CD8-positive, alpha-beta memory T cell (primary cell): ENCODE measurements at places on chromosomes 11 and 22. TPM values are rescaled to one million over a fixed set of nuclear protein-coding genes. Genes with fewer than 3 reads are reported as not detected.

DNA sequence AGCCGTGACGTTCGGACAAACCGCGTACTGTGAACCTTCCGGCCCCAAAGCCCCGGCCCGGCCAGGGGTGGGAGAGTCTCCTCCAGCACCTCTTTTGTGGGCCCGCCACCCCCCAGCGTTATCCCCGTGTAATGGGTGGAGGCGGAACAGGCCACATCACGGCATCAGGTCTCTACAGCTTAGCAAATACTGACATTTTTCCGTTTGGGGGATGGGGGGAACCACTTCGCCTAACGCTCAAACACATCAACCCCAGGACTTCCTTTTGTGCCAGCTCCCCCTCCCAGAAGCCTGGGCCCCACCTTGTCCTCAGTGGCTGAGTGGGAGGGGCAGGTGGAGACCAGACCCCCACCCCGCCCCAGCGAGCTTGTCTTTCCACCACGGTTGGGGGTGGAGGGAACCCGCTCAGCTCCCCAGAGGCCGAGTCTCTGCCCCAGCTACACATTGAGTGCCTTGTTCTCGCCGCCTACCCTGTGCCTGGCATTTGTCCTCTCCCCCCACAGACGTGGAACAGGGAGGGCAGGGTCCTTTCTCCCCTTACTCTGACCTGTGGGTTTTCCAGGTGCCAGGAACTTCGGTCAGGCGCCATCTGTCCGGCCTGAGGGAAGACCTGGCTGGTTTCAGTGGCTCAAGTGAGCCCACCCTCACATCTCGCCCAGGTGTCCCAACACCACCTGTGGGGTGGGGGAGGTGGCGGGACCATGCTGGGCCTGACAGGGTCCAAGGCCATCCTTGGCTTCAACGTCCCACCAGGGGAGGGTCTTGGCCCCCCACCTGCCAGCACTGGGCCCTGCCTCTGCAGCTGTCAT, 29.6 kb downstream of the SBF1 start:
- no peak overlapping the region for H3K4me3 ChIP-seq
- H3K36me3 ChIP-seq: peaks cover 15% of the 10 kb centered on the region
- H3K4me1 ChIP-seq: peaks cover 19% of the 10 kb centered on the region
- H3K27me3 ChIP-seq: no peaks in the 10 kb centered on the region

- H3K27ac ChIP-seq: no peak overlapping the region
- no peak overlapping the region for H3K4me3 ChIP-seq
- H3K27me3 ChIP-seq: no peaks in the 10 kb centered on the region
- DNase-seq: no peak
These were observed 19.2 kb downstream of the DHCR7 start for GRCh38 chr11:71428861-71429435.

Gene PGA4
- total RNA-seq: not detected

GRCh38 chr11:73321604-73322381, 13.7 kb downstream of the ARHGEF17 start:
- no peaks in the 10 kb centered on the region for H3K4me1 ChIP-seq
- no peak for DNase-seq
- no peaks in the 10 kb centered on the region for H3K36me3 ChIP-seq
- no peak overlapping the region for H3K4me3 ChIP-seq
- H3K27ac ChIP-seq: no peak overlapping the region

DNA sequence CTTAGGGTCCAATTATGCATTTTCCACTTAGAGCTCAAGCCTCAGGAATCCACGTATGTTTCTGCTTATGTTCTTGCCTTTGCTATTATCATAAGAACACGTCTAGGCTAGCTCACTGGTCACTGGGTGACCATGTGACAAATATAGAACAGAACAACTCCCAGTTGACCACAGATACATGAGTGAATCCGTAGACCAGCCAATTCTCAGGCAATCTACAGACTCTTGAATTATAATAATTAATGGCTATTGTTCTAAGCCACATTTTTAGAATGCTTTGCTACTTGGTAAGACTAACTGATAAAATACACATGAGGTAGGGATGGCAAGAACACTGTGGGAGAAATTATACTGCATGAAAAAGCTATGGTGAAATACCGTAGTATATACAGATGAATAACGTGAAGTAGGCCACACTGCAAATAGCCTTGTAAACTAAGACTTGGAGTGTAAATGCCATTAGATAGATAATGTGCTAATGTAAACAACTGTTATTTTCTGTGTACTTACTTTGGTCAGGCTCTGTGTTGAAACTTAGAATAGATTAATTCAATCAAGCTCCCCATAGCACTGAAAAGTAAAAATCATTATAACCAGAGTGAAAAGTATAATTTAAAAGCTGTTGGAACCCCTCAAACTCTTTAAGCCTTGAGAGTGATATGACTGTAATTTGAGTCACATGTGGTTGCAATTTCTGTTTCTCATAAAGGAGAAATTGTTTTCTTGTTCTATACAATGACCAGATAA, 366.2 kb upstream of the CCDC179 start:
- no peak overlapping the region for H3K27ac ChIP-seq
- H3K4me3 ChIP-seq: no peak overlapping the region
- H3K27me3 ChIP-seq: no peaks in the 10 kb centered on the region
- H3K36me3 ChIP-seq: no peaks in the 10 kb centered on the region
- H3K4me1 ChIP-seq: no peaks in the 10 kb centered on the region

DNA sequence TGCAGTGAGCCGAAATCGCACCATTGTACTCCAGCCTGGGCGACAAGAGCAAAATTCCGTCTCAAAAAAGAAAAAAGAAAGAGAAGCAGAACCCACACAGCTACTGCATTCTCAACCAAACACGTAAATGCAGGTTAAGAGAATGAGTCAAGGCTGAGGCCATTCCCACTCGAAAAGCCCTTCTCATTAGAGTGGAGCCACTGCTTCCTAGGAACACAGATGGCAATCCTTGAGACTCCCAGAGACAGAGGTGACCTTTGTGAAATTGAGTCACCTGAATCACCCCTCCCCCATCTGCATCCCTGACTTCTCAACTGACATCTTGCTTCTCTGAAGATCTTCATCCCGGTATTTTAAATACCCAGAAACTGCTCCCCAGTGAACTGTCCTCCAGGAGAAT, 8.2 kb downstream of the PACSIN2 start:
- no peaks in the 10 kb centered on the region for H3K27me3 ChIP-seq
- DNase-seq: no peak

GRCh38 chr11:59152312-59152951, 9.8 kb downstream of the FAM111A start:
- DNase-seq: no peak
- H3K4me3 ChIP-seq: no peak overlapping the region
- H3K4me1 ChIP-seq: peaks cover 4% of the 10 kb centered on the region
- H3K36me3 ChIP-seq: no peaks in the 10 kb centered on the region
- H3K27me3 ChIP-seq: no peaks in the 10 kb centered on the region
- H3K27ac ChIP-seq: no peak overlapping the region

GRCh38 chr22:19911540-19912270, 29.9 kb upstream of the COMT start:
- peaks cover 19% of the 10 kb centered on the region for H3K36me3 ChIP-seq
- no peaks in the 10 kb centered on the region for H3K27me3 ChIP-seq
- peaks cover 6% of the 10 kb centered on the region for H3K4me1 ChIP-seq
- no peak overlapping the region for H3K4me3 ChIP-seq

Gene RASSF7
- total RNA-seq: 20.7 TPM

DNA sequence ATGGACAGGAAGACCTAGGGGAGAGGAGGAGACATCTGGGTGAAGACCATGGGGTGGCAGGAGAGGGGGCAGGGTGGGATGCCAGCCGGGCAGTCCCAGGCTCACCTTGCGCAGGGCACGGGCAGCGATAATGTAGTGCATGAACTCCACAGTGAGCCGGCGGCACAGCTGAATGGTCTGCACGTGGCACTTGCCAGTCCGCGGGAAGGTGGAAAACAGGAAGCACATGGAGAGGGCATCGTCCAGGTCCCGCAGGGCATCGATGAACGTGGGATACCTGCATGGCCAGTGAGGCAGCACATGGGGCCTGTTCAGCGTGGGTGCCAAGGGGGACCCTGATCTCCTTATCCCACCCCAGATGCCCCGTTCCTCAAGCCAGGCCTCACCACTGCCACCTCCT, 7.3 kb downstream of the PES1 start:
- no peak for DNase-seq
- no peak overlapping the region for H3K27ac ChIP-seq
- no peaks in the 10 kb centered on the region for H3K4me1 ChIP-seq

DNA sequence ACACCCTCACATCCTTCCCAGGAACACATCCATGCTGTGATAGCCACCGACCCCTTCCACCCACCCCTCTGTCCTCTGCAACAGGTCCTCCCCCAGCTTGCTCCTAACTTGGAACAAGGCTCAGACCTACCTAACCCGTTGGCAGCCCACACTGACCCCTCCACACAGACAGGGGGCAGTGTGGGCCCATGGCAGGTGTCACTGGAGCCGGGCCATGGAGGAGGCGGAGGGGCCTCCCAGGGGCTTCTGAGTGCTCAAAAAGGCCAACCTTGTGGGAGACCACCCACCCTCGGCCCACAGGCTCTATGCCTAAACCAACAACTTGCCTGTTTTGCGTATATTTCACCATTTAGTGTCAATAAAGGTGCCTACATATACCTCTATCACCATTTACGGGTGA, 57.0 kb downstream of the CERK start:
- H3K27ac ChIP-seq: no peak overlapping the region
- no peak for DNase-seq
- peaks cover 3% of the 10 kb centered on the region for H3K36me3 ChIP-seq
- H3K4me1 ChIP-seq: peaks cover 7% of the 10 kb centered on the region

GRCh38 chr11:12211331-12212065, 101.1 kb downstream of the MICAL2 start:
- no peak overlapping the region for H3K4me3 ChIP-seq
- DNase-seq: no peak
- no peaks in the 10 kb centered on the region for H3K27me3 ChIP-seq

GRCh38 chr11:7520011-7520942, 6.5 kb downstream of the PPFIBP2 start:
- H3K36me3 ChIP-seq: no peaks in the 10 kb centered on the region
- no peak overlapping the region for H3K4me3 ChIP-seq
- no peak for DNase-seq
- no peaks in the 10 kb centered on the region for H3K27me3 ChIP-seq
- no peak overlapping the region for H3K27ac ChIP-seq
- H3K4me1 ChIP-seq: peaks cover 19% of the 10 kb centered on the region
